ENCODE measurements at places on chromosomes 1 and 21.

DNA sequence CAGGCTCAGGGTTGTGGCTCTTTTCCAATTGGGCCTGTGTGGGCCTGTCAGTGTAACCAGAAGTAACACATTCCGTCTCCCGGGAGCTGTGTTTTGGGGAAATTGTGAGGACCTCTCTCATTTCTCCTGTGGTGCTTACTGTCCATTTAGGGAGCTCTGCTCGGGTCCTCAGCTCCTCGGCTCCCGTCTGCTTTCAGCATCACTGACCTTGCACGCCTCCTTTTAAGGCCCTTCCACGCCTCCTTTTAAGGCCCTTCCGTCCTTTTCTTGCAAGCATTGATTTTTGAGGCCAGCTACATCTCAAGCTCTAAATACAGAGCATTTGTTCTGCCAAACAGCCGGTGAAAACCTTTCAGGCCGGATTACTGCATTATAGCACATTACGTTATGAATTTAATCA is 9.7 kb downstream of the CA6 start:
- no peak for DNase-seq

DNA sequence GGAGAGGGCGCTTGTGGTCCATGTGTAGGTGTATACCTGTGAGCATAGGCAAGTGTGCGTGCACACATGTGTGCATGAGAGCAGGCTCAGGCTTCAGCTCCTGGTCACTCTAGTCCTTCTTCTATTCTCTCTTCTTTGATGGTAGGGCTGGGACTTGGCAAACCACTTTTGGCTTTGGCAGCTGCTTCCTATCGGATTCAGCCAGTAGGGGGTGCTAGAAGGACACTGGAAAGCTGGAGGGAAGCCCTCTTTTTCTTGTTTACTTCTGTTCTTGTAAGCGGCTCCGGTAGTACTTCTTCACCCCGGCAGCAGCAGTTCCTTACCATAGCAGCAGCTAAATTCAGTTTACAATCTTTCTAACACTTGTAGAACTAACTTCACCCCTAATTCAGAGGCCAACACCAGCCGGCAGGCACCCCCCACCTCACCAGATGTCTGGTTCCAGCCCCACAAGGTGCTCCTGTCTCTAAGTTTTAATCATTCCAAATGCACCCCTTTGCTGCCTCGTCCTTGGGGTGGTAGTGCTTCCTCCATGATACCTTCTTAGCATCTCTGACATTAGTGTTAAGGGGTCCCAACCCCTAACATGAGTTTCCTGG is 25.1 kb downstream of the NENF start:
- DNase-seq: no peak

- DNase-seq: no peak
Measured at GRCh38 chr1:220789532-220790147, 2.9 kb downstream of the MTARC1 start.

- DNase-seq: no peak
Measured at GRCh38 chr1:110690709-110691365, 16.1 kb upstream of the KCNA3 start.

GRCh38 chr1:226306425-226306824 is 2.5 kb downstream of the LIN9 start:
- no peak for DNase-seq

GRCh38 chr1:187267827-187268226 is 439.1 kb downstream of the PLA2G4A start:
- no peak for DNase-seq

- DNase-seq: no peak
Measured at GRCh38 chr1:53927376-53927881, 18.1 kb downstream of the IFT25 start.

DNA sequence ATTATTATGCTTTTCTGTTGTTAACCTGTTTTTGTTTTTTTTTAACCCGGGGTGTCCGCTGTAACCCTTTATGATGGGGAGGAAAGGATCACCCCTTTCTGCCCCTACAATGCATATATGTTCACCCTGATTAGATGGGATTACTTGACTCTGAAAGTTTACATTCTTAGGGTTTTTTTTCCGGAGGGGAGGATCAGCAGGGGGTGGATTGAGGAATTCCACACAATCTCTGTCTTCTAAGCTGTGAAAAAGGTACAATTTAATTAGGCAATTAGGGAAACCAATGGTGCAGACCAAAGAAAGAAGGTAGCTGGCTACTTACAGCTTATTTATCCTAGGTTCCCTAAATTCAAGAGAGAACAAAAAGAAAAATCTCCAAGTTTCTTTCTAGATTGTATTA is 58.3 kb downstream of the EDEM3 start:
- no peak for DNase-seq

- peak; percentile 59 for DNase-seq
Measured at GRCh38 chr1:30379684-30380624, 343.4 kb downstream of the MATN1 start.

DNA sequence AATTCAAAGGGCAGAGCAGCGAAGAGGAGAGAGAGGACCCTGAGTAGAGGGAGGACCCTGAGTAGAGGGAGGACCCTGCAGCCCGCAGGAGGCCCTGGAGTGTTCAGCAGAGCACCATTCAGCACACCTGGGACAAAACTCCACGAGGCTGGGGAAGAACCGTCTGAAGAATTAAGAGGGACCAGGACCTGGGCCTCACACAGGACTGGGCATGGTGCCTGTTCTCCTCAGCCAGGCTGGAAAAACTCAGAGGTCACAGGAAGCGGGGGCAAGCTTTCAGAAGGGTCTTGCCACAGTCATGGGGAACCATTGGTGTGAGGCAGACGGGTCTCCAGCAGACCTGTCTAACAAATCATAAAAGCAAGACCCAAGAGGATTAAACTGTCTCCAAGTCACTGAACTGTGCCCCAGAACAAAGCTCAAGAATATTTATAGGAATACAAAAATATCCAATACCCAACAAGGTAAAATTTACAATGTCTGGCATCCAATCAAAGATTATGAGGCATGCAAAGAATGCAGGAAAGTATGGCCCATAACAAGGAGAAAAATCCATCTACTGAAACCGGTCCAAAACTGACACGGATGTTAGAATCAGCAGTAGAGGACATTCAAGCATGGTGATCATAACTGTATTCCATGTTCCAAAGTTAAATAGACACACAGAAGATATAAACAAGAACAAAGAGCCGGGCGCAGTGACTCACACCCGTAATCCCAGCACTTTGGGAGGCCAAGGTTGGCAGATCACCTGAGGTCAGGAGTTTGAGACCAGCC is 30.6 kb downstream of the MORN1 start:
- DNase-seq: no peak

- no peak for DNase-seq
Measured at GRCh38 chr21:34980423-34981115, 68.5 kb downstream of the RUNX1 start.

GRCh38 chr1:197391303-197392226 is 123.5 kb downstream of the CRB1 start:
- DNase-seq: no peak

DNA sequence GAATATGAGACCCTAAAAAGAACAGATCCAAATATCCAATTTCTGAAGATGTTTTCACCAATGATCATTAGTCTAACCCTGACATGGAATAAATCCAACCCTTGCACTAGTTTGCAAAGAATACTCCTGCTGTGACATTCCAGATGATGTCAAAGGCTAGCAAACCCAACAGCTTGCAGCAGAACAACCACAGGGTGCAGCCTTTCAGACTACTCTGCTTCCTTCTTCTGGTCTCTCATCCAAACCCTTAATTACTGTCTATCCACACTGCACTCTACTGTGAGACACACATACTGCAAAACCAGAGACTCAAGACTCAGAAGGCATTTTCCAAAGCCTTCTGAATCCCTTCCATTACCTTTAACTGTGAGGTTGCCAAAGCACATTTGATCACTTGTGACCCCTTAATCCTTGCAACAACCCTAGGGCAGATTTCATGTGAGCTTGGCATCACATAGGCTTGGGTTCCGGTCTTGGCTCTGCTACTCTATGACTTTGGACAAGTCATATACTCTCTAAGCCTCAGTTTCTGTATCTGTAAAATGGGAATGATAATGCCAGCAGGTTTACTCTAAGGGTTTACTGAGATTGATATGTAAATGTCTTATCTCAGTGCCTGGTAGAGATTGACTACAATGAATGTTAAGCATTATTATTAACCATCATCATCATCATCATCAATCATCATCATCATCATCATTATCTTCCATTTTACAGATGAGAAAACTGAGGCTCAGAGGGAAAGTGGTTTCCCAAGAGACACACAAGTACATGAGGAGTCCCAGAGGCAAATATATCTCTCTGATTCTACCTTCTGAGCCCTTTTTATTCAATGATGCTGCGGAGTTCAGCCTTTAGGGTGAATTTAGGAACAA is 94.5 kb downstream of the SYF2 start:
- DNase-seq: no peak

DNA sequence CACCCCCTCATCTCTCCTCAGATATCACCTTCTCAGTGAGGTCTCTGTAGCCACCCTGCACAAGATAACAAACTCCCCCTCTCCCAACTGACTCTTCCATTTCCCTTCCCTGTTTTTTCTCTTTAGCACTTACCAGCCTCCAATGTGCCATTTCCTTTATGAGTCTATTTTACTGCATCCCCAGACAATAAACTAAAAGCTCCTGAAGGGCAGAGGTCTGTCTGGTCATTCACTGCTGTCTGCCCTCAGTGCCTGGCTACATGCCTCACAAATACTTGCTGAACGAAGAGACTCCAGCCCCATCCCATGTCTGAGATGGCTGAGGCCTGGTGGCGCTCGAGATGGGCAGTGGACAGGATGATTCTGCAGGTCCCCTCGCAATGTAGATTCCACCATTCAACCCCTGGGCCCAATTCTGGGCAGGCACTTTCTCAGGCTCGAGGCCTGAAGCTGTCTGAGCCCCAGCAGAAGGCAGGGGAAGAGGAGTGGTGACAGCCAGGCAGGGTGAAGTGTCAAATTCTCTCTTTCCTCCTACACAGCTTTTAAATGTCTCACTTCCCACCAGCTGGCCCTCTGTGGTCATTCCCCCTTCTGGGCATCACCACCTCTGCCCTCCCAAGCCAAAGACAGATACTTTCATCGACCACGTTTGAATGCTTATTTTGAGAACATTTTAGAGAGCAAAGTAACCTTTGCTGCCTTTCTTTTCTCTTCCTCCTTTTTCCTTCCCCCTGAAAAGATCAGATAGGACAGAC is 6.6 kb downstream of the LRRN2 start:
- no peak for DNase-seq

DNA sequence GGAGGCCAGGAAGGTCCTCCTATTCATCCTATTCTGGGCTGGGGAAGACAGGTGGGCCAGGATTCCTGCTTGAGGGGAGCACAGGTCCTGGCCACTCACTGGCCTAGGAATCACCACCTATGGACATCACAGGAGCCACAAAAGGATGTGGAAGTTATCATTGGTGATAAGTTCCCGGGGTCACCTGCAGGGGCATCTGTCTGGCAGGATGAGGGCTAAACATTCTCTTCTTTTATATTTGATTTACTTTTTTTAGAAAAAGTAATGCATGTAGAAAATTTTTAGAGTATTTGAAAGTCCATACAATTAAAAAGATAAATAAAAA is 33.2 kb upstream of the KIAA0040 start:
- DNase-seq: no peak

DNA sequence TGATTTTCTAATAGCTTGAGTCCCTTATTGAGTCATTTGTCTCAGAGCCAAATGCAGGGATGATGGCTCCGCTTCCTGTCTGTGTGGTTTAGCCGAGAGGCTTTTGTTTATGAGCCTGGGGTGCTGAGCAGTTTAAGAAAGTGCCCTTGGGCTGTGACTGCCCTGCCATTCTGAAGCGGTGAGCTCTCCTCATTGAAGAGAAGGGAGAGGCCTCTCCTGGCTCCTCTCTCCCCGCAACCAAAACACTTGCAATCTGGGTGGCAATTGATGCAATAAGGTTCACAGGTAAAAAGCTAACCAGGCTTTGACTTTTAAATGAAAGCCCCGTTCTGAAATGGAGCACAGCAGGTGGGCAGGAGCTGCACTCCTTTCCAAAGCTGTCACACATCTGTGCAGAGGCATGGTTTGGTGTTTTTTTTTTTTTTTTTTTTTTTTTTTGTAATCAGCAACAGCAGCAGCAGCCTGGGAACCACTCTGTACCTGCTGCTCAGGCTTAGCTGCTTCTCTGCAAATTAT is 403.7 kb downstream of the SIPA1L2 start:
- DNase-seq: no peak

- no peak for DNase-seq
Measured at GRCh38 chr1:185636848-185637247, 97.3 kb upstream of the HMCN1 start.

- no peak for DNase-seq
Measured at GRCh38 chr1:56557746-56558145, 21.6 kb downstream of the PLPP3 start.
